CD4-positive, alpha-beta T cell treated with Interleukin-10 for 1 hour (primary cell): ENCODE measurements at places on chromosomes 7 and 10.

DNA sequence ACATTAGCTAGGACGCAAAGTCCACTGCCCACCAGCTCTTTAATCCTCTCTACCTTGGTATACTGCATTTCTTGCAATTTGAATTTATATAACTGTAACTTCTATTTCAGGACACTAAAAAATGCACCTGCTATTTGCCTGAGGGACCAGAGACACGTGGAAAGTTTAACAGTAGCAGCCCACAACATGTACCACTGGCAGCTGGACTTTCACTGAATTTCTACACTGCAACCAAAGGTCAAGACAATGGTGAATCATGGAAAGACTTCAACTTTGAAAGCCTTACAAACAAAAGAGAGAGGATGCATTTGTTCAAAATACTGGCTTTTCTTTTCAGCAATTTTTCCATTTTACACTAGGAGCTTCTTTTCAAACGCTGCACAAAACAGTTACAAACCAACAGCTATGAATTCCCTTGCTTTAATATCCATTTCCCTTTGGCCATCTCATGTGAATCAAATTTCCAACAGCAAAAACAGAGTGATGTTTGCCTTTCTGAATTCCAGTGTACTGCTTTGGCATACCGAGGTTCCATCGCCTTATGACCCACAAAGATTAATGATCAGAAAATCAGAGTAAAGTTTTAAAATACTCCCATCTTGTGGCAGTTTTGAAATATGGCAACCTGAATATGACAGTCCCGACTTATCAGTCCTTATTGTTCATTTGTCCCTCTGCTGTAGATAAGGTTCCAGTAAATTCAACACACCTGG is 29.9 kb upstream of the HNRNPH3 start:
- DNase-seq = peak; percentile 39

DNA sequence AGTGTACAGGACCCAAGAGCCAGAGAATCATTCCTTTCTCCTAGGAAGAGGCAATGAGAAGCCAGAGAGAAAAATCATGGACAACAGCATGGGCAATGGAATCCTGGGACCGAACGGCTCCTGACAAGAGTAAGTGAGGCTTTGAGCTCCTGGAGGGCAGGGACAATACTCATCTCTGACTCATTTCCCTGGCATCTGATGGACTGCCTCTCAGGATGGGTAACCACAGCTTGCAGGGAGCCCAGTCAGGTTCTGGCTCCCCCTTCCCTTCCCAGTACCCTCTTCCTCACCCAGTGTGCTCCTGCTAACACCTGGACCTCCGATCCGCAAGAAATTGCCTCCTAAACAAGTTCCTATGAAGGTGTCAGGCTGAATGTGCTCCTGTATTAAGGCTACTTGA is 51.2 kb upstream of the SORCS3 start:
- DNase-seq = no peak

DNA sequence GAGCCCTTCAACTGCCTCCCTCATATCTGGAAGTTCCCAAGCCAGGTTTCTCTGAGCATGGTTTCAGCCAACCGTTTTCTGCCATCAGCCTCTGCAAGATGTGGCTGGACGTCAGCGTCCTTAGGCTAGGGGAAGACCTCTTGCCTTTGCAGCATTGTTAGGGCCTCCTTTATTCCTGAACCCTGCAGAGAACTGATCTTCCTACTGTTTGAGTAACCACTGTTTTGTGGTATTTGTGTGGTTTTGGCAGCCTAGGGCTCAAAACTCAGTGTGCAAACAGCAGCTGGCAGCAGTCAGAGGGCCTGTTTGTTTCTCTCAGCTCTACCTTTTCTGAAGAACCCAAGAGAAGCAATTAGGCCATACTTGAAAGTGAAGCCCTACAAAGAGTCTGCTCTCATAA is 83.4 kb upstream of the SEMA3E start:
- DNase-seq = no peak

GRCh38 chr10:112363696-112364688 is 9.9 kb upstream of the ACSL5 start:
- no peak for DNase-seq

- no peak for DNase-seq
Measured at GRCh38 chr7:84245835-84246234, 51.2 kb upstream of the SEMA3A start.

DNA sequence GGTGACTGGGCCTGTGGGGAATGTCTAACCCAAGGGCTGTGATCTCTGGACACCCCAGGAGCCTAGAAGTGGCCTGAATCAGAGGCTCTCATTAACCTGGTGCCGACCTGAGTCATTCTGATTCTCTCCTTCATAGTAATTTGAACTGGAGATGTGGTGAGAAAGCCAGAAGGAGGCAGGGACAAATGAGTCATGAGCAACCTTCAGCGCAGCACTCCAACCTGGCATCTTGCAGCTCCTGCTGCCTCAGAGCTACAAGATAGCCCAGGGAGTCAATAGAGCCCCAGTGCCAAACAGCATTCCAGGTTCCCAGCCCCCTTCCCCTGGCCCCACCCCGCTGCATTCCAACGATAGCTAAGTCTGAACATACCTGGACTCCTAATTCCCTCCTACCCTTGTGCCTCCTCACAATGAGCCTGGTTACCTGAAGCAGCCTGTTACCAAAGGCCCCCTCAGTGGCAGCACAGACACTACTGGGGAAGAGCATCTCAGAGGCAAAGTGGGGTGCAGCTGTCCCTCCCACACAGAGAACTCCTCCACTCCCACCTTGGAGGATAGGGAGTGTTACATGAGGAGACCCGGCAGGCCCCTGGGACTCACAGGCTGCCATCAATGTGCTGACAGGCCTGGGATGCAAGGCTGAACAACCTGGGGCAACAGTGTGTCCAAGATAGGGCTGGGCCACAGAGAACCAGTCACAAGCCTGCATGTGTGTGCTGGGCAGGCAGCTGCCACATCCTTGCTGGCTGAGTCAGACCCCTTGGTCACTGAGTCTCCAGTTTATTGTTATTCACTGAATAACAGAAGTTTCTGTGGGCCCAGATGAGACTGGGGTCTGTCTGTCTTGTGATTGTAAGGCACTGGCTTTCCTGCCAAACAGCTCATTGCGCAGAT is 76.8 kb upstream of the LEP start:
- no peak for DNase-seq

DNA sequence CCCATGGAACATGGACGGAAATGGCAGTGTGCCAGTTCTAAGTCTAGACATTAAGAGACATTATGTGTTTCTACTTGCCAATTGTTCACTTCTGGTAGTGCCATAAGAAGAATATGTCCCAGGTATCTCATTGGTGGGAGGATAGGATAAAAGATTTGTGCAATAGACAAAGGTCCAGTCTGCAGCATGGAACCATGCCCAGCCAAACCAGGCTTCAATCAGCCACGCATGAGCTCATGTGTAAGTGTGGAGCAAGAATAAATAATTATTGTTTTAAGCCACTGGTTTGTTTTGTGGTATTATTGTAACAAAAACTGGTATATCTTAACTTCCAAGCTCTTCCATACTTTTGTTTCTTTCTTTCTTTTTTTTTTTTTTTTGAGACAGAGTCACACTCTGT is 153.6 kb upstream of the CTTNBP2 start:
- DNase-seq = no peak

GRCh38 chr10:74072503-74072902 is 74.6 kb downstream of the VCL start:
- DNase-seq = no peak

- DNase-seq = peak; percentile 82
Measured at GRCh38 chr10:4131407-4132215, 346.6 kb upstream of the KLF6 start.

- DNase-seq = no peak
Measured at GRCh38 chr7:50426280-50427045, 23.7 kb downstream of the FIGNL1 start.

DNA sequence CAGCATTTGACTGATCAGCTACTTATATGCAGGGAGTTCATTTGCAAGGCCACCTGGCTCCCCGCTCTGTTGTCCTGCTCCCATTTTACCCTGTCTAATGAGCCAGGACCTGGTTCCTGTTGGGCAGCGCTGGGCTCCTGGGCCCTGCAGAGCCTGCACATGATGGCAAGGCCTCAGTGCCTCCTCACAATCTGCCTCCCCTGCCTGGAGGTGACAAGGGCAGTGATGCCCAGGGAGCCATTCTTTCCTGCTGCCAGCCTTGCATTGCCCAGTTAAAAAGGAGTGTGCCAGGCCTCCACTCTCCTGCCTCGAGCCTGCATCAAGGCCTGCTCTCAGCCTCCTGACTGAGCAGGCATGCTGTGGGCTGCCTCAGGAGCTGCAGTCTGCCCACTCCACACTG is 28.5 kb downstream of the CHAT start:
- DNase-seq = no peak

DNA sequence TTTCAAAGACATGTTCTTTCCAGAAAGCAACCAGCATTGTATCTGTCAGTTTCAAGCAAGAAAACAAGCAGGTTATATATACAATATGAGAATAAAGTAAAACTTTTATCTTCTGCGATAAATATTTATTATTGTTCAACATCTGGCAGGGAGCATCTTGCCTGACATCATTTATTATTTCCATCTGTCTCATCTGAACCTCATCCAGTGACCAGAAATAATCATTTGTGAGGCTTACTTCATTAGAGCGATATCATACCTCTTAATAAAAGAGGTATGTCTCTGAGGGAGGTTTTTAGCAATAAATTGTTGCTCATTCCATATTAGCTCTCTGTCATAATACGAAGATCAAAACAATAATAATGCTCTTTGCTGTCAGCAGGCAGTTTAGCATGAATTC is 226.1 kb downstream of the CDC14C start:
- DNase-seq = no peak

GRCh38 chr10:121216295-121216694 is 365.1 kb downstream of the WDR11 start:
- no peak for DNase-seq

DNA sequence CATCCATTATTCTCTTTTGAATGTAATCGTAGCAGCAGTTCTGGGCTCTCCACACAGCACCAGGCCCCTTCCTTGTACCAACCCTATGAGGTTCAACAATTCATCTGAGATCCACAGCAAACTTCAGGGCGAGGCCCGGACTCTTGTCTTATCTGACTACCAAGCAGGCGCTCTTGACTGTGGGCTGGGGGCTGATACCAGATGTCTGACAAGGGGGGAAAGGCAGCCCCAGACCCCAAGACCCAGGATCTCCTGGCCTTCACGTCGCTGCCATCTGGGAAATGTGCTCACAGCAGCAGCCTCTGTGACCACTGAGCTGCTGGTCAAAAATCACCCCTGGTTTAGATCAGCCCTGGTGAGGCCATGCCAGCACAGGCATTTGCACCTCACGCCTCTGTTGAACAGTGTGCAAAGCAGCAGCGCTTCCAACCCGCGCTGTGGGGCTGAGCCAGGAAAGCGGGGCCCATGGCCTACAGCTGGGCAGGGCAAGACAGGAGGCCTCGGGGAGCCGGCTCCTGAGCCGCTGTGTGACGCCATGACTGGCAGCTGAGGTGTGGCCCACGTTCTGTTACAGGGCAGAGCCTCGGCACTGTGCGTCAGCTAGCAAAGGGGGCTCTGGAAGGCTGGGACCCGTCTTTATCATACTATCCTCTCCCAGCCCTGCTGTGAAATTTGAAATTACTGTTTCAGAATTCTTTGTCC is 143.9 kb downstream of the PAXIP1 start:
- DNase-seq = no peak

DNA sequence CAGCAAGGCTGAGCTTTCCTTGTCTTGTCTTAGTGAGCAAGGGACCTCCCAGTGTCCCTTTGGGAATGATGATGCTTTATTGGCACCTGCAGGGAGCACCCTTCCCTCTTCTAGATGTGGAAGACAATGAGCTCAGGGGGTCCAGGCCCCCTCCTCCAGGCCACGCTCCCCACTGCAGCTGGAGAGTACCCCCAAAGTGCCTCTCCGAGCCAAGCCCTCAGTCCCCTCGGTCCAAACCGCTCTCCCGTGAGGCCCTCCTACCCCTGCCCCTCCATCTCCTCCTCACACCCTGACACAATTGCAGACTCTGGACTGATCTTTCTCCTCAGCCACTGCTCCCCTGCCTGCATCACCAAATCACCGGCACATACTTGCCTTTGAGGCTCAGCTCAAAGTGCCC is 16.7 kb downstream of the RBP3 start:
- DNase-seq = no peak

DNA sequence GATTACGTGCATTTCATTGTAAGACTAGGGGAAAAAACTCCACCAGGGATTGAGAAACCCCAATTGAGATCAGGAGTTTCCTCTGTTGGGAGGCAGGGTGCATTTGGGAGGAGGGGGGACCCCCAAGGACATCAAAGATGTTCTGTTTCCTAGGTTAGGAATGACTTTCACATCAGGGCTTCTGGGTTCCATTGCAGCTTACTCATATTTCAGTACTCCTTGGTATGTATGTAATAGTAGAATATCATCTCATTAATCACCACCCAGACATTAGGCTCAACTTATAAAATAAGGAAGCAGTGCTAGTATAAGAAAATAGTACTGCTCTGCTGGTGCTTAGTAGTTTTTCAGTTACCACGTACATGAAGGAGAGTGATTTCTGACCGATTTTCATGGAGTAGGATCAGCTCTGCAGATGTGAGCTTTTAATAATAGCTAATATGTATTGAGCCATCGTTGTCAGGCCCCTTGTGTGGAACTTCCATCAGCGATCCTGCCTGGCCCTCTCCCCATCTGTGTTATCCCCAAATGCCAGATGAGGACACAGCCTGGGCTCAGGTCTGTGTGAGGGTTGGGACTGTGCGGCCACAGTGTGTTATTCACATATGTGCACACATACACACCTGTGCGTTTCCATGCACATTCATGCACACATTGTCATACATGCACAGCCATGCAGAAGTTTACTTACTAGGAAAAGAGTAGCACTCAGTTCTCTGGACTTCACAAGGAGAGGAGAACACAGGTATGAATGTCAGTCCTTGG is 23.5 kb downstream of the UPP1 start:
- no peak for DNase-seq

DNA sequence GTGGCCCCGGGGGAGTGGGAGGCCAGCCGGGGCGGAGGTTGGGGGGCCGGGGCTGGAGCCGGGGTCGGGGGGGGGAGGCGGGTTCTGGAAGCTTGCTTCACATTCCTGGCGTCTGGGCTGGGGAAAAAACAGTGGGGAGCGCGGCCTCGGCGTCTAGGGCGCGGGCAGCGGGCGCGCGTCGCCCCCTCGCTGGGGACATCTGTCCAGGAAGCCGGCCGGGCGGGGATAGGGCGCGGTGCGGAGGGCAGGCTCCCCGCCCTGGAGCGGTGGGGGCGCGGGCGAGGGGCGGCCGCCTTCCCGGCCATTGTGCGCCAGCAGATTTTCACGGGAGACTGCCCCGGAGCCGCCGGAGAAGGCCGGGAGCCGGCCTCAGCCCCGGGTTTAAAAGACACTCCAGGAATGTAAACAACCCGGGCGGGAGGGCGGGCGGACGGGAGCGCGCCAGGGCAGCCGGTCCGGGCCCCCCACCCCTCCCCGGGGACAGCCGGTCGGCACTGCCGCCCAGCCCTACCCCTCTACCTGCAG is 1.4 kb downstream of the ZMIZ1 start:
- no peak for DNase-seq
